ENCODE measurements at places on chromosomes 6 and 20.

DNA sequence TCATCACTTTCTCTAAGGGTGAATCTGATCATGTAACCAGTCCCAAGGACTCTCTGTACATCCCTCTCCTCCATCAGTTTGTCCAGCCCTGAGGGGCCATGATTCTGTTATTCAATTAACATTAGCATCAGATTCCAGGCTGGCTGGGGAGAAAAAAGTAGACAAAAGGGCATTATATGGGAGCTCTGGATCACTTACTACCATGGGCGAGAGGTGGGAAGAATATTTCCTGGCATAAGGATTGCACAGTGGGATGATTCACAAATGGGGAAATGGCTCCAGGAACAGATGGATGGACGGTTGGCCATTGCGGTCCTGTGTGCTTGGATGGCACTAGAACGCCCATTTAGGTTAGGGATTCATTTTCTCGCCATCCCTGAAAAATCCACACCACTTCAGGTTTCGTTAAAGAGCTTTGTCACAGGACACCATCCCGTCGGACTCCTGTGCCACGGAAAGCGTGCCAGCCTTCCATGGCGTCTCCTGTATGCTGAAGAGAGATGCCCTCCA is 112.6 kb downstream of the THBS2 start:
- DNase-seq = no peak

GRCh38 chr6:11384531-11385309 is 152.3 kb upstream of the NEDD9 start:
- DNase-seq = no peak

DNA sequence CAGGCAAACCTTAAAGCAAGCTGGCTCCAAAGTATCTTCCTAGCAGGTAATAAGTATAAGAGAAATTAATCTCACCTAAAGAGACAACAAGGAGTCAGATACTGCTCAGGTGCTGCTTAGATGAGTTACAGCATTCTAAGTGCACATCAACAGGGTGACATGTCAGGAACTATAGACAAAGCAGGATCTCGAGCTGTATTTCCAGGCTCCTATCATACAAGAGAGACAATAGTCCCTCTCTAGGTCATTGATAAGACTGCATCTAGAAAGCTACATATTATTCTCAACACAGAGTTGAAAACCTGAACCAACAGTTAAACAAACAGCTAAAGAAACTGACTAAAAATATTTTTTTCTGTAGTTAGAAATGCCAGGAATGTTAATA is 3.9 kb downstream of the PTPRK start:
- DNase-seq = no peak

DNA sequence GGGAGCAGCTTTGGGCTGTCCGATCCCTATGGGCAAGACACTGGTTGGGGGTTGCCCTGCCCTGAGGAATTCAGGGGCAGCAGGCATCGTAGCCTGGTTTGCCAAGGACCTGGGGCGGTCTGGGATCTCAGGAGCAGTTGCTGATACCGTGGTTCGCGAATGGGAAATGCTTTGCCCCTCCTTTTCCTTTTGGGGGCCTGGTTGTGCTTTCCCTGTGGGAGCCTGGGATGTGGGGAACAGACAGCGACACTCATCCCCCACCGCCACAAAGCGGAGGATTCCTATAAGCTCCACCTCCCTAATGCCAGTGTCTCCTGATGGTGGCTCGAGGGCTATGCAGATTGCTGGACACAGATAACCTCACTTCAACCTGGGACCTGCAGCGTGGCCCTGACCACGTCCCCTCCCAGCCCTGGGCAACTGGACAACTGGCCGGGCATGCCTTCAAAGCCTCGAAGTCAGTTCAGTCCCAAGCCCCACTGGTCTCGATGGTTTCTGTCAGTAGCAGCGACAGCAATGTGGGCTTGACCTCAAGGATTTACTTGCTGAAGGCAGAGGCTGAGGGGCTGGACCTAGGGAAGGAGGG is 3.3 kb downstream of the CEBPB start:
- DNase-seq = no peak

GRCh38 chr6:25457516-25457915 is 178.3 kb downstream of the CARMIL1 start:
- no peak for DNase-seq

GRCh38 chr6:30862156-30862875 is 22.0 kb upstream of the DDR1 start:
- no peak for DNase-seq

GRCh38 chr6:168270274-168271172 is 49.1 kb downstream of the DACT2 start:
- no peak for DNase-seq

GRCh38 chr6:3308106-3308505 is 49.4 kb downstream of the PSMG4 start:
- DNase-seq = no peak

- no peak for DNase-seq
Observed at GRCh38 chr6:156647140-156647784, 129.9 kb upstream of the ARID1B start.

GRCh38 chr6:70622461-70622860 is 45.2 kb upstream of the SMAP1 start:
- no peak for DNase-seq

- no peak for DNase-seq
Observed at GRCh38 chr6:88124925-88125557, 41.1 kb downstream of the CNR1 start.

All from memory B cell (primary cell).